ENCODE measurements at places on chromosomes 1 and 21. TPM values are rescaled to one million over a fixed set of nuclear protein-coding genes. Genes with fewer than 3 reads are reported as not detected.

The SPRR2A gene
- not detected for total RNA-seq

- DNase-seq = peak; percentile 36
- peak within 1 kb of the TSS; percentile 71 for H3K4me3 ChIP-seq
- peak within 1 kb of the TSS; percentile 85 for H3K27ac ChIP-seq
- no peaks in the 10 kb centered on the region for H3K27me3 ChIP-seq
Measured at GRCh38 chr1:93180723-93181613, at the start of gene CCDC18. CCDC18 (plus strand) TSS chr1:93180724; CDS start chr1:93183362, 2,638 bp downstream.

DNA sequence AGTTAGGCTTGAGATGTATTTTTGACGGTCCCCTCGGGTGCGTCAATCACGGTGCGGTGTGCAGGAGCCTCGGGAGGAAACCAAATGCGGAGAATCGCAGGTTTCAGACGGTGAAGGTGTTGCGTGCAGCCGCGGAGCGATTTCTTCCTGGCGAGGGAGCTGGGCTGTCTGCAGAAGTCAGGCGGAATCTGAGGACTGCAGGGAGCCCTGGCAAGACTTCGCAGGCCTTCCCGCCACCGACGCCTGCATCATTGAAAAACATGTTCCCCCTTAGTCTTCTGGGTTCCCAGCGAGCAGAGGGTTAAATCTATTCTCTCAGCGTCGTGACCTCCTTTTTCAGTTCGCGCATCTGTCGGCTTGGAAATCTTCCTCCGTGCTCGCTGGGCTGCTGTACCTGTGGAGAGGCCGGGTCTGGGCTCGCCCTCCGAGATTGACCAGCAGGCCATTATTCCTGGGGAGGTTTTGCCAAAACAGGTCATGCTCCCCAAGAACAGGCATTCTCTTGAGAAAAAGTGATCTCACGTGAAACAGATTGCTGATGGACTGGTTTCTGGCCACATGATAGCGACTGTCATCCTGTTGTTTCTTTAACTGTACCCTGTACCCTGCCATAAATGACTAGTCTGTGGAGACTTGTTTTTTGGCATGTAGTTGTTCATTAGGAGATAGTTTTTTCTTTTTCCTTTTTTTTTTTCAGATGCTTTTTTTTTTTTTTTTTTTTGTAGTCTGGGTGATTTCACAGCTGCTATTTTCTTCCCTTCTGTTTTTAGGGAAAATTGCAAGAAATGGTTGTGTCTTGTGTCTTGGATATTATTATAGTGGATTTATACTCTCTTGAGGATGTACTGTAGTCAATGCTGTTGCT lies 894 bp downstream of the EPB41 start:
- H3K4me1 ChIP-seq = peaks cover 21% of the 10 kb centered on the region
- no peaks in the 10 kb centered on the region for H3K36me3 ChIP-seq
- peak overlapping the region; percentile 60 for H3K4me3 ChIP-seq
- H3K27ac ChIP-seq = peak overlapping the region; percentile 38
- no peaks in the 10 kb centered on the region for H3K27me3 ChIP-seq

DNA sequence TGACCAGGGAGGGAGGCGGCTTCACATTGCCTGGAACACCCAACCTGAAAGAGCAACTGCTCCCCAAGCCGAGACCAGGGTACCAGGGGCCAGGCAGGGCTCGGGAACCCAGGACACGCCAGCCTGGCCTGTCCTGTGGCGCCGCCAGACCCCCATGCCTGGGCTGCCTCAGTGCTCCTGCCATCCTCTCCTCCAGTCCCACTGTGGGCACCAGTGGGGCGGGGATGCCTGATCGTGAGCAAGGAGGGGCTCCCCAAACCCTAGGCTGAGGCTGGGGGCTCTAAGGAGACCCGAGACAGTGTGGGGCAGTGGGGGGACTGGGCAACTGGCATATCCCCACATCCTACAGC lies 45.1 kb downstream of the WNT9A start:
- DNase-seq = no peak
- H3K4me3 ChIP-seq = no peak overlapping the region
- H3K27me3 ChIP-seq = no peaks in the 10 kb centered on the region
- no peaks in the 10 kb centered on the region for H3K36me3 ChIP-seq

GRCh38 chr1:67850151-67850551 lies 16.9 kb upstream of the GNG12 start:
- peak; percentile 35 for DNase-seq
- H3K36me3 ChIP-seq = no peaks in the 10 kb centered on the region
- peaks cover 10% of the 10 kb centered on the region for H3K4me1 ChIP-seq
- no peak overlapping the region for H3K27ac ChIP-seq
- H3K27me3 ChIP-seq = no peaks in the 10 kb centered on the region

GRCh38 chr1:12711536-12711935 lies 4.4 kb upstream of the AADACL3 start:
- H3K4me3 ChIP-seq = no peak overlapping the region
- H3K36me3 ChIP-seq = no peaks in the 10 kb centered on the region
- no peaks in the 10 kb centered on the region for H3K27me3 ChIP-seq
- DNase-seq = no peak

DNA sequence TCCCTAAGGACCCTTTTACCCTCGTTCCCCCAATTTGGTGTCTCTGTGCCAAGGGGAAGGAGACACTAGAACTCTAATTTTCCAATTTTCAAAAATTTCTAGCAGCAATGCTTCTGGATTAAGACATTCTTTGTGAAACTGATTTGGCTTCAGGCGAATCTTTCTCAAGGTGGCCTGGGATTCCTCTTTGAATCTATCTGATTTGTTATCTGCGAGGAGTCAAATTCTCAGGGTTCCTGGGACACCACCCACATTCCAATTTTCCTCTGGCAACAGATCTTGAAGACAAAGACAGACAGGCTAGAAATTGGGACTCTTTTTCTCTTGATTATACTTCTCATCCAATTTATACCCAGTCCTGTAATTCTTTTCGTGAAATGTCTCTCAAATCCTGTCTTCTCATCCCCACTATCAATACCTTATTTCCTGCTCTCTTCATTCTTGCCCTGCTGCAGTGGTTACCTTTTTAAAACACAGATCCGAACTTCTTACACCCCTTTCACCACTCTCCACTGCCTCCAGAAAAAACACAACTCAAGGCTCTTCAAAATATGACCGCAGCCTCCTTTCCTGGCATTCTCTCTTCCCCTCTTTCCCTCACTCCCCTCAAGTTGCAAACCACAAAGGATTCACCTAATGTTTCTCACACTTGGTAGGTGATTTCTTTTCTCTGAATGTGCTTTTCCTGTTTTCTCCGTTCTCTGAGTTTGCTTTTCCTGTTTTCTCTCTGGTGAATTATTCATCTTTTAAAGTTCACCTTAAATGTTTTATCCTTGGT lies 2.7 kb upstream of the MPZL1 start:
- no peaks in the 10 kb centered on the region for H3K36me3 ChIP-seq
- DNase-seq = no peak
- H3K4me1 ChIP-seq = peaks cover 51% of the 10 kb centered on the region
- no peaks in the 10 kb centered on the region for H3K27me3 ChIP-seq

GRCh38 chr1:198612471-198613260 lies 26.2 kb upstream of the PTPRC start:
- no peaks in the 10 kb centered on the region for H3K4me1 ChIP-seq
- H3K4me3 ChIP-seq = no peak overlapping the region
- DNase-seq = no peak
- H3K36me3 ChIP-seq = no peaks in the 10 kb centered on the region
- H3K27ac ChIP-seq = no peak overlapping the region

- no peak overlapping the region for H3K27ac ChIP-seq
- H3K4me1 ChIP-seq = peaks cover 19% of the 10 kb centered on the region
- DNase-seq = no peak
- H3K4me3 ChIP-seq = no peak overlapping the region
- H3K36me3 ChIP-seq = no peaks in the 10 kb centered on the region
- H3K27me3 ChIP-seq = no peaks in the 10 kb centered on the region
Measured at GRCh38 chr1:179137617-179138255, 55.9 kb downstream of the TOR3A start.

- H3K4me1 ChIP-seq = peaks cover 31% of the 10 kb centered on the region
- H3K27ac ChIP-seq = peak overlapping the region; percentile 53
- peak overlapping the region; percentile 89 for H3K4me3 ChIP-seq
- no peaks in the 10 kb centered on the region for H3K36me3 ChIP-seq
- no peaks in the 10 kb centered on the region for H3K27me3 ChIP-seq
Measured at GRCh38 chr1:29237129-29237821, 953 bp downstream of the PTPRU start.

DNA sequence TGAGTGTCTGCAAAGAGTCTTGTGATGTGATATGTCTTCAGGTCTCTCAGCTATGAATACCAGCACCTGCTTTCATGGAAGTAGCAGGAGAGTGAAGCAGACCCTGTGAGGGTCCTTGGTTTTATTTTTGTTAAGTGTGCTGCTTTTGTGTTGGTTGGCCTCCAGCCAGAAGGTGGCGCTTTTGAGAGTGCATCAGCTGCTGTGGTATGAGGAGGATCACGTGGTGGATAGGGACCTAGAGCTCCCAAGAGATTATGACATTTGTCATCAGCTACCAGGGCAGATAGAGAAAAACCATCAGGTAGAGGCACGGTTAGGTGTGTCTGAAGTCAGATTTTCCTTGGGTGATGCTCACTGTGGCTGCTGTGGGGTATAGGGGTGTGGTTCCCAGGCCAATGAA lies 1232.1 kb downstream of the MRPL39 start:
- H3K36me3 ChIP-seq = no peaks in the 10 kb centered on the region
- H3K4me1 ChIP-seq = no peaks in the 10 kb centered on the region
- H3K4me3 ChIP-seq = no peak overlapping the region
- H3K27ac ChIP-seq = no peak overlapping the region

DNA sequence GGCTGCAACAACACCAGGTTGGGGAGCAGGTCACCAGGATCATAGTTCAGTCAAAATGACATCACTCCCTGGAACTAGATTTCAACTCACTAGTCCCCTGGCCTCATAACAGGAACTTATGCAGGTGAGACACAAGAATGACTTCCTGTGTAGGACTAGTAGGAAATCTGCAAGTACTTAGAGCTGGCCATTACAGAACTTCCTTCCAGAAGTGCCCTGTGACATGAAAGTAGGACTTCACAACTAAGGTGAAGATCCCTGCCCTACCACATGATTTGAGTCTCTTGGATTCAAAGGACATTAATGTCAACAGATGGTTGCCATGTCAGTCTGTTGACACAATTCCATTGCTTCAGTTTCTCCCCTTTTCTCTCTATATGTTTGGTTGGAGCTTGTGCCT lies 223.1 kb downstream of the RPS6KC1 start:
- no peak overlapping the region for H3K27ac ChIP-seq
- no peak for DNase-seq
- no peaks in the 10 kb centered on the region for H3K4me1 ChIP-seq
- H3K4me3 ChIP-seq = no peak overlapping the region

- H3K36me3 ChIP-seq = no peaks in the 10 kb centered on the region
- H3K4me1 ChIP-seq = peaks cover 91% of the 10 kb centered on the region
- no peaks in the 10 kb centered on the region for H3K27me3 ChIP-seq
- H3K27ac ChIP-seq = peak overlapping the region; percentile 97
Measured at GRCh38 chr1:8084913-8085312, 58.8 kb upstream of the ERRFI1 start.

DNA sequence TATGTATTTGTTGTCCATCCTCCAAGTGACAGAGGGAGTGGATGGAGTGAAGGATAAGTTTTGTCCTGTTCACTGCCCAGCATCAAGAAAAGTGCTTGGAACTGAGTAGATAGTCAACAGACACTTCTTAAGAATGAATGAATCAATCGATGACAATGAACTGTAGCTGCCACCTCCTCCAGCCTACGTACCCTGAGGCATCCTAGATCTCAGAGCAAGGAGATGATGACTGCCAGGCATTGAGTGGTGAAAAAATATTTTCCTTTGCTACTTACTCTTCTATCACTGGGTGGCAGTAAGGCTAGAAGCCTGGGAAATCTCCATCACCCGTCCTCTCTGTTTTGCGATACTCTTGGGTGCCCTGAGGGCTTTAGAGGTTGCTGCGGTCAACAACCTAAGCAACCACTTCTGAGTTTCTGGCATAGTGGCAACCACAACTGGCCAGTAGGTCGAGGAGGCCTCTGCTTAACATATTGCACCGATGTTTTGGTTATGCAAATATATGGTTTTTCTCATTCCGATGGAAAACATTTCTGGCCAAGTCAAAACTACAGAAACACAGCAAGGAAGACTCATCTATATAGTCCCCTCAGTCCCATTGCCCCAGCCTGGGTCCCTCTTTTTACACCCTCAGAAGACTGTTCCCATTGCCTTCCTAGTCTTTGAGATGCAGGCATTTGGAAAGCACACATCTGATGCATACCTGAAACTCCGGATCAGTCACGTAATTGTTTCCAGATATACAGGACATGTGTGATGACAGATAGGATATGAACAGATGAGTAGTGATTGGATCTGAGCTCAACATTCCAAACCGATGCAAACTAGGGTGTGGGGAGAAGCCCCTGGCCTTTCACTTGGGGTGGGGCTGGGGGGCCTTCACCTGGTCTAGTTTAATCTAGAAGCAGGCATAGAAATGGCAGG lies 136.8 kb downstream of the RUNX1 start:
- H3K4me3 ChIP-seq = no peak overlapping the region
- H3K27me3 ChIP-seq = no peaks in the 10 kb centered on the region
- DNase-seq = no peak
- H3K4me1 ChIP-seq = peaks cover 5% of the 10 kb centered on the region
- H3K36me3 ChIP-seq = no peaks in the 10 kb centered on the region
- no peak overlapping the region for H3K27ac ChIP-seq

The FCRL1 gene
- total RNA-seq = not detected

The HAX1 gene
- total RNA-seq = 93.6 TPM

DNA sequence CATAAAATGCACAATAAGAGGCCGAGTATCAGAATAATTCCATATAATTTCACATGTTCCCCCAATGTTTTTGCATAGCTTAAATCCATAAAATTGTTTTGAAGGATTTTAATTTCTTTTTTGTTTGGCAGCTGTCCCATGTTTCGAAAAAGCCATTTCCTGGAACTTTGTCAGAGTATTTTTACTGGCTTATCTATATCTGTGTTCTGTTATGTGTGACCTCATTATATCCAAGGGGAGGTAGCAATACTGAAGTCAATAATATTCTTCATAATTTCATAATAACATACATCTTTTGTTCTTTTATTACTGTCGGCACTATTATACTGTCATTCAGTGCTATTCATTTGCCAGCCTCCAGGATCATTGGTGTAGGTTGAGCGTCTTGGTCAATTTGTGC lies 9.4 kb upstream of the BACH1 start:
- H3K36me3 ChIP-seq = no peaks in the 10 kb centered on the region
- no peaks in the 10 kb centered on the region for H3K27me3 ChIP-seq
- no peak overlapping the region for H3K27ac ChIP-seq
- no peak overlapping the region for H3K4me3 ChIP-seq
- DNase-seq = no peak
- no peaks in the 10 kb centered on the region for H3K4me1 ChIP-seq
